ENCODE measurements at places on chromosomes 6 and 20. TPM values are rescaled to one million over a fixed set of nuclear protein-coding genes. Genes with fewer than 3 reads are reported as not detected.

- no peak for DNase-seq
These were observed 112.1 kb upstream of the TMEM170B start for GRCh38 chr6:11425431-11425871.

- no peak for DNase-seq
These were observed 41.3 kb downstream of the CARMIL1 start for GRCh38 chr6:25320459-25320858.

GRCh38 chr6:52664991-52665686 is 5.8 kb upstream of the TMEM14A start:
- DNase-seq, result no peak

DNA sequence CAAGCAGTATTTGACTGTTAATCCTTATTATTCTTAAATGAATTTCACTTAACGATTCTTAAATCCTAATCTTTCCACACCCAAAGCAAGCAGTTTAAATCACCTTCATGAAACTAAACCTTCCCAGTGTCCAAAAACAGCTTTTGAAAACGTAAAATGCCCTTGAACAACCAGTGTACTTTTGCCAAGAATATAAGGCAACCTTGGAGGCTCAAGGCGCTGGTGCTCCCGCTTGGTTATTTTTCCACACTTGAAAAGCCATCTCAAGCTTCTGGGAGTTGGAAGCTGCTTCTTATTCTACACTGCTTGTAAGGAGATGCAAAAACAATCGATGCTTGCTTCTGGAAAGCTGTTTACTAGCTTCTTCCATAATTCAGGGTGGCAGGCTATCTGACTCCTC is 625.7 kb downstream of the HTR1B start:
- no peak for DNase-seq

- no peak for DNase-seq
These were observed 381.7 kb upstream of the POU3F2 start for GRCh38 chr6:98452685-98453084.

GRCh38 chr6:16758163-16758975 is 2.9 kb downstream of the ATXN1 start:
- DNase-seq, result no peak

GRCh38 chr6:90584636-90585255 is 2.1 kb downstream of the MAP3K7 start:
- DNase-seq, result no peak

GRCh38 chr6:170532867-170533488 is 20.1 kb downstream of the PSMB1 start:
- no peak for DNase-seq

DNA sequence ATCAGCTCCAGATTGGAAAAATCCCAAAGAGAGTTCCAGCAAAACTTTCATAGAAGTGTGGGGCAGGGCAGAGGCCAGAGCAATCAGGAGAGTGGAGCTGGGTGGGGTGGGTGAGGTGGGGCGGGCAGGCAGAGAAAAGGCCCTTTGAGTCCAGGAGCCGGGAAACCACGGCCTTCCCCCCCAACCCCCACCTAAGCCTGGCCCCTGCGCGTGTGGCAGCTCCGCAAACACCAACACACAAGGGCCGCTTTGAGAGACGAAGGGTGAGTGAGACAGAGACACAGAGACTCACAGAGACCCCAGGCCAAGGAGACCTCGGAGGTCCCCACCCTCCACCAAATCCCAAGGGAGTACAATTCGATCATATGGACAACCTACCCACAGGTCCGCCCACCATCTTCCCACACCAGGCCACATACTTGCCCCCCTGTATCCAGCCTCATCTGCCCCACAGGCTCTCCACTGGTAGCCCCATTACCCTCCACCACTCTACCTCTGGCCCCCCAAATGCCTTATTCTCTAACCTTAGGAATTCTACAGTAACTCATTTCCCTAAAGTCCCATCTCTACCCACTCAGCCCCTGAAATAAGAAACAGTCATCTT is 1.7 kb downstream of the COL11A2 start:
- no peak for DNase-seq

DNA sequence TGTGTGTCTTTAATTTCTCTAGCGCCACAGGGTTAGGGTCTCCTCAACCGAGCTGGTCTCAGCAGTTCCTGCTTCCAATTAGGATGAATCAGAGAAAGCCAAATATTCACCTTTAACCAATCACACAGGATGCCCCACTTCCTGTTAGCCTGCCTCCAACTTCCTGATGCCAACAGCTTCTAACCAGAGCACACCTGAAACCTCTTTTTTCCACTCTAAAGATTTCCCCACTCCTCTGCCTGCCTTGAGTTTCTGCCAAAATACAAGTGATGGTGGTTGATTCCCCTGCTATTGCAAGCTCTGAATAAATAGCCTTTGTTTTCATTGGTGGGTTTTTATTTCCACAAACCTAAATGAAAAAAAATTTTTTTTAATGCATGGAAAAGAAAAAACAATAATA is 144.7 kb upstream of the UST start:
- DNase-seq, result no peak

DNA sequence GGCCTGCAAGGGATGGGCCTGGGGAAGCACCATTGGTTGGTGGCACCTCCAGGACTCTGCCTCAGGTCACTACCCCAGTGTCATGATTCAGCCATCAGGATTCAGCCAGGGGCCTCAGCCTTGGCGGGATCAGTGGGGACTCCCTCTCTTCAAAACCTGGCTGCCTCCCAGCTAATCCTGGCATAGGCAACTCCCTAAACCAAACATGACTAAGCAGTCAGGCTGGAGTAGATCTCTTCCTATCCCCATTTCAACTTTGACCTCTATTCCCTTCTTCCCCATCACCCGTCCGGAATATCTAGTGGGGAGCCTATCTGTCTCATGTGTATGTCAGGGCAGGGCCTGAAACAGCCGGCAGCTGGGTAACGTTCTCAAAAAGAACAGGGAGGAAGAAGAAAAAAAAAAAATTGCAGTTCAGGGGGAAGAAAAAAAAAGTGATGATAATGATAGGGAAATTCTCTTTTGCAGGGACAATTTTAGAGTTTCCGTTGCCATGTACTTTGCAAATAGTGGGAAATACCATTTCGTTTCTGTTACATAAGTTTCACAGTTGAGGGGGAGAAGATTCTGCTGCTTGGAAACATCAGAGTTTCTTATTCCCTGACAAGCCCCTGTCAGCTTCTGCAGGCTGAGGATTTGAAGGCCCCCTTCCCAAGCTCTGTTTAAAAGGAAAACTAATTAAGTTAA is 4.1 kb upstream of the PREX1 start:
- no peak for DNase-seq

DNA sequence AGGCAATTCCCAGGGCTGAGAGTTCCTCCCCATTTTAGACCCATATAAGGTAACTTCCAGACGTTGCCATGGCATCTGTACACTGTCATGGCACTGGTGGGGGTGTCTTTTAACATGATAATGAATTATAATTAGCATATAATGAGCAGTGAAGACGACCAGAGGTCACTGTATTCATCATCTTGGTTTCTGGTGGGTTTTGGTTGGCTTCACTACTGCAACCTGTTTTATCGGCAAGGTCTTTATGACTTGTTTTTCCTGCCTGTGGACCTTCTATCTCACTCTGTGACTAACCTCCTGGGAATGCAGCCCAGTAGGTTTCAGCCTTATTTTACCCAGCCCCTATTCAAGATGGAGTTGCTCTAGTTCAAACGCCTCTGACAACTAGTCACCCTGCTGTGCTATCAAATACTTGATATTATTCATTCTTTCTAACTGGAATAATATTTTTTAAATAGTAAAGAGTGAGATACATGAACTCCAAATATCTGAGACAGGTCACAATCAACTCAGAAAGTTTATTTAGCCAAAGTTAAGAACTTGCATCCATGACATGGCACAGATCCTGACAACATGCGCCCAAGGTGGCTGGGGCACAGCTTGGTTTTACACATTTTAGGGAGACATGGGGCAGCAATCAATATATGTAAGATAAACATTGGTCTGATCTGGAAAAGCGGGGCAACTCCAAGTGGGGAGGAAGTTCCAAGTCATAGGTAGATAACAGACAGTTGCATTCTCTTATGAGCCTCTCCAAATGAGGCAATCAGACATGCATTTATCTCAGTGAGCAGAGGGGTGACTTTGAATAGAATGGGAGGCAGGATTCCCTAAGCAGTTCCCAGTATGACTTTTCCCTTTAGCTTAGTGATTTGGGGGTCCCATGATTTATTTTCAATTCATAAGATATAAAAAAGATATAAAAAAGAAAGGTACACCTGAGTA is 1.2 kb upstream of the UFL1 start:
- DNase-seq, result peak; percentile 56

- DNase-seq, result peak; percentile 55
These were observed 453 bp downstream of the KCNQ5 start for GRCh38 chr6:72622094-72622940.

DNA sequence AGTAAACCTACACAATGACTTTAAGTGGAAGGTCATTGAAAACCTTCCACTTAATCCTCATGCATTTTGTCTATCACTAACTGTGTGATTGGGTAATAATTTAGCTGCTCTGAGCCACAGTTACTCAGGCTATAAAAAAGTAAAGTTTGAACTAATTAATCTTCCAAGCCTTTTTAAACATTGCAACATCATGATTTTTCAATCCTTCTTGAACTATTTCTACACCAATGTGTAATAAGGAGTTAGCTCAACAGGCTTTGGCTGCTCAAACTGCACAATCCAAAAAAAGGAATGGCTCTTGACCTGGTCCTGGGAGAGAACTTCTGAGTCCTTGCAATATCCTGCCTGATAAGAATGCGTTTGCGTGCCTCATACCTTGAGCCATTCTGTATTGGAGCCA is 34.8 kb upstream of the FILIP1 start:
- no peak for DNase-seq

DNA sequence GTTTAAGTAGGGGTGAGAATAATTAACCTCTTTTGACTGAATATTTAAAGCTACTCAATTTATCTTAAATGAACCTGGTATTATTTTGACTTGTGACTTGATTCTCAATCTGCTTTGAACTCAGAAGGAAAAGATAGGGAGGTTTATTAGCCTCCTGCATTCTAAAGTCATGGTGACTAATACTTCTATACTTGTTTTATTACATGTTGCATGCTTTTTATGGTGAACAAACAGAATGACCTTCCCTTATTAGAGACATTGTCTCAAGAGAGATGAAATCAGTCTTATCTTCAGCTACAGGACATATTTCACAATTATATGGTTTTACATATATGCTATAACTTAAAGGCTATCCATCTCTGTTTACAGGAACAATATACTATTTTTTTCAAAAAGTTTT is 336.9 kb downstream of the KHDRBS2 start:
- no peak for DNase-seq

TCEA2 gene
- total RNA-seq, result 81.2 TPM

CCN6 gene
- not detected for total RNA-seq

HLA-DOA gene
- 5.8 TPM for total RNA-seq

CLPSL1 gene
- not detected for total RNA-seq

SIGLEC1 gene
- not detected for total RNA-seq

SMLR1 gene
- total RNA-seq, result not detected

ARFGAP1 gene
- 210 TPM for total RNA-seq

HLA-DMA gene
- 2.1 TPM for total RNA-seq

TMEM239 gene
- total RNA-seq, result not detected

COL19A1 gene
- 0.18 TPM for total RNA-seq

ADGRG6 gene
- total RNA-seq, result 36.6 TPM
